ENCODE measurements at places on chromosomes 7 and 10.

- DNase-seq = no peak
Measured at GRCh38 chr10:71008150-71008549, 119.8 kb upstream of the PCBD1 start.

GRCh38 chr10:28849309-28849708 is 172.0 kb downstream of the BAMBI start:
- DNase-seq = no peak

- no peak for DNase-seq
Measured at GRCh38 chr7:44617225-44617890, 10.9 kb downstream of the OGDH start.

DNA sequence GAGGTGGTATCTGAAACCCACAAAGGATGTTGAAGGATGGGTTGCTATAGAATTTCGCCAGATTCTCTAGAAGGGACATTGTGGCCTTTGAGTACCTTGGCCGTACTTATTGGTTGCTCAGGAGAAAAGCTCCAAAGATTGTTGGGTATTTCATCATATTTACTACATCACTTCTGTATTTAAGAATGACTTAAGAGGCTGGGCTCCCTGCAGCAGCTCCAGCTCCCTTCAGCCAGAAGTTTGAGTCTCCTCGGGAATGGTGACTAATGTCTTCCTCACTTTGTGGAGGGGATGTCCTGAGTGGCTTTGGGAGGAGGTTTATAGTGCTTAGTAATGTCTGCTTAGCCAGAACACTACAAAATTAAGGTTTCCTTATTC is 18.1 kb downstream of the MINDY4 start:
- DNase-seq = no peak

DNA sequence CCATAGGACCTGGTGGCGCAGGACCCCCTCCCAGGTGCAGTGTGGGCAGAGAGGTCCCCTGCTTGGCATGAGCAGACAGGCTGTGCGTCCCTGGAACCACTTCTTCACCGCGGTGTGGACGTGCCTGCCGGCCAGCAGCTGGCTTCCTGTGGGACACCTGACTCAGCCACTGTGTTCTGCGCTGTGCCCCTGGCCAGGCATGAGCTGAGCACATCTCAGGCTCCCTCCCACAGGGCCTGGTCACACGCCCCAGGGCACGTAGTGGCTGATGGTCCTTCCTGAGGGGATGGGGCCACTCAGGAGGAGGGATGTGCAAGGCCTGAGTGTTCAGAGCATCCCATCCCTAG is 3.5 kb upstream of the DEPP1 start:
- DNase-seq = no peak

DNA sequence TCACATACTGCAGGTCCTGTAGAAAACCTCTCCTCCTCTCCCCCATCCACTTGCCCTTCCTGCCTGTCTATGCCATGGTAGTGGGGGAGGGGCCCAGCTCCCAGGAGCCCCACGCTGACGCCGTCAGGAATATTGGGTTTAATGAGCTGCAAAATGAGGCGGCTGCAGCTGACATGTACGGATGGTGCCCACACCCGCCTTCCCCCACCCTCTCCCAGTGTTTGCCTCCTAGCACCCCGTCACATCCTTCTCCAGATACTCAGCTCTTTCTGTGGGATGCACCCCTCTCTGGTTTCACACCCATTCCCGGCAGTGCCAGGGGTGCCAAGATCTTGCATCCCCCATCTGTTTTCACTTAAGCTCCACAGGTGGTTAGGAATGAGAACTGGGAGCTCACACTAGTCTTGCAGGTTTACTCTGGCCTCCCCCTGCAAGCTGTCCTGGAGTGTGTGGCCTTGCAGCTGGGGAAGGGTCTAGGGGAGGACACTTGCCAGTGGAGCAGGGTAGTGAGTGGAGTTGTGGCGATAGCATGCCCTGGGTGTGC is 26.1 kb downstream of the GBX1 start:
- no peak for DNase-seq

DNA sequence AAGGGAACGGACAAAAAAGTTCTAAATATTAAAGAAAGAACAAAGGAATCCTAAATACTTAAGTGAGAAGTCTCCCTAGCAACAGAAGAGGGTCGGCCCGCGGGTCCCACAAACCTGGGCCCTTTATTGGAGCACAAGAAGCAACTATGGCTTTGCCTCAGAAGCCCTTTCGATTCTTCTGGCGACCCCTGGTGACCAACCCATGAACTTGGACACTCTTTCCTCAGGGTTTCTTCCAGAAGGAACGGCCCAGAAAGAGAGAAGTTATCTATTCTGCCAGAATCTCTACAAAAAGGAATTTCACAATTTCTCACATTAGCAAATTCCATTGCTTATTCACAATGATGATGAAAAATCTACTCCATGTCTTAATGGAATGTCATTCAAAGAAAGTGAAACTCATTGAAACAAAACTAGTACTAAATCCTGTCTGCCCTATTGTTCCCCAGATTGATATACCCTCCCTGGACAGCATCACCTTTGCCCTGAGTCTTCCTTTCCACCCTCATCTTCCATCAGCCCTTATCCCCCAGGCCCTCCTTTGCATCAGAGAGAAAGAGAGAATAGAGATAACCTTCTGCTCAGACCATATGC is 43.7 kb downstream of the CPVL start:
- peak; percentile 7 for DNase-seq
